Stimulated activated CD4-positive, alpha-beta T cell treated with anti-CD3 and anti-CD28 coated beads, Interleukin-1b, Interleukin-23, amount 100 ng/mL, for 4 hours (primary cell): ENCODE measurements at places on chromosomes 12 and 14.

GRCh38 chr14:87994974-87995373, 2.0 kb upstream of the GALC start:
- DNase-seq, result no peak

DNA sequence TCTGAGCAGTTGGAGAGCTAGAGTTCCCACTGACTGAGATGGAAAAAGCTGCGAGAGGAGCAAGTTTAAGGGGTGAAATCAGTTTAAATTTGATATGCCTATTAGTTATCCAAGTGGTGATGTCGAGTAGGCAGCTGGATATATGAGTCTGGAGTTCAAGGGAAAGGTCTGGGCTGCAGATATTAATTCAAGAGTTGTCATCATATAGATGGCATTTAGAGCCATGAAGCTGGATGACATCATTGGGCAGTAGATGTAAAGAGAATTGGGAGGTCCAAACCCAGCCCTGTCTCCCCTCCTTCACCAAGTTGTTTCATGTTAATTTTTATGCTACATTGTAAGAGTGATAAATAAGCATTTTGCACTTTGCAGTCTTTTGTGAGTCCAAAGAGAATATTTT, 898.1 kb downstream of the GALC start:
- no peak for DNase-seq

DNA sequence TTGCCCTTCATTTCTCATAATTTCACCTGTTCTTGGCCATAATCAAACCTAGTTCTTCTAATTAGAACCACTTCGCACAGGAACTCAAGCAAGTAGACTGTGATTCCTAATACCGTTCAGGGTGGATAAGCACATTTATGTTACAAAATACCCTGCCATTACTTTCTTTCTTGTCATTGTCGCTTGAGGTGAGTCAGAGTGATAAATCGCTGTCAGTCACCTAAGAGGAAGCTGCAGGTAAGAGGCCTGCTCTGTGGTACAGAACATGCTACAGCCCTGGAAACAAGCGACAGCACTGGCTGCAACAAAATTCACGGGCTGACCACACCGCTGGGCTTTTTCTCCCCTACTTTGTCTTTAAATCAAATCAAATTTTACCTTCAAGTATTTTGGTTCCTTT, 218.2 kb downstream of the ANO6 start:
- DNase-seq, result no peak

- DNase-seq, result no peak
Observed at GRCh38 chr12:59886131-59886733, 290.4 kb downstream of the SLC16A7 start.

DNA sequence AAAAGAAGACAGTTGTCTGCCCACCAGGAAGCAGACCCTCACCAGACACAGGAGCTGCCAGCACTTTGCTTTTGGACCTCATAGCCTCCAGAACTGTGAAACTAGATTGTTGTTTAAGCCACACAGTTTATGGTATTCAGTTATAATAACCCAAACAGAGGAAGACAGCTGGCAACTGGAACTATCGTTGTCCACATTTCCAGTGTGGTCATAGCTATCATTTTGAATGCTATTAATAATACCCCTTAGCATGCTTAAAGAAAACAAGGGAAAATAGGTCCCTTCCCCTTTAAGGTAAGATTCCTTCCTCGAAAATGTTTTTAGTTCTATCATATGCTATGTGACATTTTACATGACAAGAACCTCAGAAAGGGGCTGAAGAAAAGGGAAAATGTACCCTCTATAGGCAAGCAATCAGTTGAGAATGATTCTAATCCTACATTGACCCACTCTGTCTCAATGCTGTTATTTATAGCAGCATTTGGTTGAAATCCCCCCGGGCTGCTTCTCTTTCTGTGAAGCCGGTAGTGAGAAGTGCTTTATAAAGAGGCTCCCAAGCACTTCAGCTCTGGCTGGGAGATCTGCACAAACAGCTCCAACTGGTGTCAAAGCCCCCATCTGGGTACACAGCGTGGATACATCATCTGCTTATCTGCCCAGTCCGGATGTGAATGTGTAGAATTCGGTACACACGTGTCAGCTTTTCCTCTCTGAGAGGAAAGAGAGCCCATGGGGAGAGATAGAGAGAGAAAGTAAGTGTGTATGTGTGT, 221.2 kb upstream of the FLRT2 start:
- no peak for DNase-seq

- DNase-seq, result no peak
Observed at GRCh38 chr12:31003861-31004640, 69.6 kb upstream of the DDX11 start.

- no peak for DNase-seq
Observed at GRCh38 chr14:100446572-100446971, 123.4 kb downstream of the SLC25A47 start.

DNA sequence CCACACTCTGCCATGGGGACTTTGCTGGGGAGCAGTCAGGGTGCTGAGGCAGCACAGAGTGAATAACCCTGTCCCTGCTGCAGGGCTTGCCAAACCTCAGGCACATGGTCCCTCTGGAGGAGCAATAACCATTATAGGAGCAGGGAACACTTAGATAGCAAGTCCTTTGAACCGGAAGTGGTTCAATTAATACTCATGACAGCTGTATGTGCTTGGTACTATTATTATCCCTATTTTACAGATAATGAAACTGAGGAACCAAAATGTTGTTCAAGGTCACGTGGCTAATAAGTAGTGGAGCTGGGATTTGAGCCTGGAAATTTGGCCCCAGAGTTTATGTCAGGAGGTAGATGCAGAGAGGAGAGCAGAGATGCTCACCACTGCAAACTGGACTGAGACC, 49.0 kb downstream of the RFX4 start:
- no peak for DNase-seq

- no peak for DNase-seq
Observed at GRCh38 chr12:130685250-130685787, 30.8 kb downstream of the RIMBP2 start.

DNA sequence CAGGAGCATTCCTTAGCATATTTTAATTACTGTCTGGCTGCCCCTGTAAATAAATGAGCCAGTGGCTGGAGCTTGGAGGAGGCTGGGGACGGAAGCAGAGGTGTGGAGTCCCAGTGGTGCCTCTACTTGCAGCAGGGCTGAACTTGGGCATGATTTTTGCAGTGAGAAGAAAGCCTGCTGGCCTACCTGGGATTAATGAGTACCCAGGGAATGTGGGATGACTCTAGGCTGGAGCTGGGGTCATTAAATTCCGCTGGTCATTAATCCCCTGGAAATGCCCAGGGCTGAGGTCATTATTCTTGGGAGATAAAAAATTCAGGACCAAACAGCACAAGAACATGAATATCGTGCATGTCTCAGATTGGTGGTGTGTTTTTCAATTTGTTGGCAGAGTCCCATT, 753.3 kb downstream of the VRK1 start:
- DNase-seq, result no peak

DNA sequence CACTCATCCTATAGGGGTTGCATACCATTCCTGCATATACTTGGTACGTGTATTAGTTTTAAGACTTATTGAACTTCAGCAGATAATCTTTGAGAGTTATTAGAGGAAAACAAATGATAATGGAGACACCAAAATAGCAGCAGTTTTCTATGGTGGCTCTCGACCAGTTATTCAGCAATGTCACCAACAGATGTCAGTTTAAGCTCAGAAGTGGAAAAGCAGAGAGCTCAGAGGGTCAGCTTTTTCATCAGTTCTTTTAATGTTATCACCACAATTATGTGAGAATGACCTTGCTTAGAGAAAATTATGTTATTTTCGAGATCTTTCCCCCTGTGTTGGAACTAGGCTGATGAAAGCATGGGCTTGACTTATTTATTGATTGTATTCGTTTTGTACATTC, 32.0 kb downstream of the PTPN11 start:
- DNase-seq, result no peak

DNA sequence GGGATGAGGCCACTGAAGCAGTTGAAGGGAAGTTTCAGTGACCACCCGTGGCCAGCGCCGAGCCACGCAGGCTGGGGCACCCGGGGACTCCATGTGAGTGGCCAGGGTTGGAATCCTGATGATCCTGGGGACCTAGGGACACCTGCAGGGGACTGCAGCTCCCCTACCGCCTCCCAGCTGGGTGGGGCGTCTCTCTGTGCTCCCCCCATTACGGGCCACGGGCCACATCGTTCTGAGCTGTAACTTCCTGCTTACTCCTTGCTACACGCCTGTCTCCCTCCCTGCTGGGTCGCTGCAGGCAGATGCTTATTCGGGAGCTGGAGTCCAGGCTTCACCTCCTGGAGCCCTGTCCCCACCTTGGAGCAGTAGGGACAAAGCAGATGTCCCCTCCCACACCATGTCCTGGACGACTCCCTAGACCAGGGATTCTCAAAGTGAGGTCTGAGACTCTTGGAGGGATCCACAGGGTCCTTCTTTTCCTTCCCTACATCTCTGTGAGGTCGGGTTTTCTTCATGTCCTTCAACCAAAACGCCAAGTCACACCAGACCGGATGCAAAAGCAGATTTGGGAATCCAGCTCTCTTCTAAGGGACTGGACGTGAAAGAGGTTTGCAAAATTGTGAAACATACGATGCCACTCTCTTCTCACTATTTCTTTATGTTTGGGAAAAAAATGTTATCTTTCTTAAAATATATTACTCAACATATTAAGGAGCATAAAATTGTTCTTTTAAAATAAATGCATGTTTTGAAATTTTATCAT, 85.9 kb upstream of the NCOR2 start:
- DNase-seq, result no peak

GRCh38 chr12:63918800-63919300, 74.3 kb downstream of the SRGAP1 start:
- DNase-seq, result no peak

DNA sequence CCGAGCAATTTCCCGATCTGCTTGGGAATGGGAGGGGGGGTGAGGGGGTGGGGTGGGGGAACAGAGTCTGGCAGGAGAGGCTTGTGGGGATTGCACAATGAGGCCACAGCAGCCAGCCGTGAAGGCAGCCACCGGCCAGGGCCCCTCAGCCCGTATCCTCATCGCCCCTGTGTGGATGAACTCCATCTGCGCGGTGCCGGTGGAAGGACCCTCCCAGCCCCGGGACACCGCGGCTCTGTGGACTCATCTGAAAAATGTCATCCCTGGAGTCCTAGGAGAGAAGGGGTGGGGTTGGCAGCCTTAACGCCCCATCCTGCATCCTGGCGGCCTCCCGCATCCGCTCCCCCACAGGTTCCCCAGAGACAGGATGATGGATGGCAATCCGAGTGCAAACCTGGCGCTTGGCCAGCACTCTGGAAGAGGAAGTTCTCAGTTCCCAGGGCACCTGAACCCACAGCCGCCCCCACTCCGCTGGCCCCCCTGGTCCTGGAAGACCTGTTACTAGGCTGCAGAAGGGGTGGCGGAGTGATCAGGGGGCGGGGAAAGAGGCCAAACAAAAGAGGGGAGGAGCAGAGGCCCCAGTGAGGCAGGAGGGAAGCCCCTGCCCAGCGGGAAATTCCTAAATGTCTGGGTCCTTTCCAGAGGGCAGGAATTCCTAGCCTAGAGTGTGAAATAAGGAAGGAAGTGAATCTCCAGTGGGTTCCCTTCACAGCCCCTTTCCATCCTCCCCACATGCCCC, 1.2 kb upstream of the TNFAIP2 start:
- DNase-seq, result no peak

GRCh38 chr12:19712041-19712440, 272.7 kb downstream of the AEBP2 start:
- DNase-seq, result no peak
